ENCODE measurements at places on chromosomes 2 and 18.

DNA sequence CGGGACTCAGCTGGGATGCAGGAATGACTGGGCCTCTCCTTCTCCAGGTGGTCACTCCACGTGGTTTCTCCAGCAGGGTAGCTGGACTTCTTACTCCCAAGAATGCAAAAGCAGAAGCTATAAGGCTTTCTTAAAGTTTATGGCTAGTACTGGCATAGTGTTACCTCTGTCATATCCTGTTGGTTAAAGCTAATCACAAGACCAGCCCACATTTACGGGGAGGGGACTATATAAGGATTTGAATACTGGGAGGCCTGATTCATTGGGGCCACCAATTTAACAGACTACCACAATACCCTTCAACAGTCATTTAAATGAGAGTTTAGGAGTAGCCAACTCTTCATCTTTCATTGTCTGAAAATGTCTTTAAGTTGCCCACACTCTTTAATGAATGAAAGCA lies 94.4 kb upstream of the TSPYL6 start:
- DNase-seq = no peak

DNA sequence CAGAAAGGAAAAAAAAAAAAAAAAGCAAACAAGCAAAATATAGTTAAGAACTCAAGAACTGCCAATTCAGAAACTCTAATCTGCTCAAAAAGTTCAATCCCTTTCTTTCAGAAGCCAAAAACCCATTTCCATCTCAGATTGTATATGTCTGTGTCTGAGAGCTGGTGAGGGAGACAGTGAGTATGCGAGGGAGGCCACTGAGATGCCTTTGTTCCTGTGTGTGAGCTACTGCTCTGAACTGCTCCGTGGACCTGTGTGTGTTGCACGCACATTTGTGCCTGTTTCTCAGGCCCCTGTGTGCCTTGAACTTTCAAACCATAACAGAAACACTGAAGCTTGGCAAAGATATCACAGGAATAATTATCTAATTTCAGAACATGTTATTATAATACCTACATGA lies 2.5 kb upstream of the PKDCC start:
- DNase-seq = no peak

- DNase-seq = no peak
Measured at GRCh38 chr2:152441961-152442360, 107.0 kb downstream of the FMNL2 start.

DNA sequence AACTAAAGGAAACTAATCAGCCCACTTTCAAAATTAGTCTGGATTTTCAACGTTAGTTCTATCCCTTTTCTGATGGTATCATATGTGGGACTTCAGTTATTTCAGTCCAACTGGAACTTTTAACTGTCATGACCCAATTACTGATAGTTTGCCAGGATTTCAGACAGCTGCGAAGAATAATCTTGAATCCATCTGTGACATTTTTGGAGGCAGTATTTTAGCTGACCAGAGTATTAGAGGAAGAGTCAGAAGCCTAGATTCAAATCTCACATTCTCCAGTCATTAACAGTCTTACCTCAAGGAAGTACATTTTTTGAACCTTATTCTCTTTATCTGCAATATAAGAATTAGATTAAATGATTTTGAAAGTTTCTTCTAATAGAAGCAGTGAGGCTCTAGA lies 81.3 kb downstream of the PTRHD1 start:
- no peak for DNase-seq

GRCh38 chr2:237573721-237574415 lies 7.5 kb downstream of the PRLH start:
- no peak for DNase-seq

- no peak for DNase-seq
Measured at GRCh38 chr18:71168557-71169145, 879.8 kb downstream of the SOCS6 start.

GRCh38 chr2:169116327-169116726 lies 47.0 kb downstream of the DHRS9 start:
- DNase-seq = no peak

DNA sequence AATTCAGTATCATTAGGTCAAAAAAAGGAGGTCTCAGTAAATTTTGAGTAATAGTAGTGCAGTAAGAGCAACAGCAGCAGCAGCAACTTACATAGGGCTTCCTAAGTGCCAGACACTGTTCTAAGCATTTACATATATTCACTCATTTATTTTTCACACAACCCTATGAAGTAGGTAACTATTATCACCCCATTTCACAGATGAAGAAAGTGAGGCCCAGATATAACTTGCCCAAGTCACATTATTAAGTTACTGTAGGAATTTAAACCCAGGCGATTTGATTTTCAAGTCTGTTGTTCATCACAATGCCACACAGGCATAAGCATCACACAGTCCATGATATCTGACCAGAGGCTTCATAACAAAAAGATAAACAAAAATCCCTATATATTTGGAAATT lies 90.2 kb upstream of the DTNB start:
- no peak for DNase-seq

- DNase-seq = no peak
Measured at GRCh38 chr2:238947920-238948710, 100.2 kb downstream of the TWIST2 start.

DNA sequence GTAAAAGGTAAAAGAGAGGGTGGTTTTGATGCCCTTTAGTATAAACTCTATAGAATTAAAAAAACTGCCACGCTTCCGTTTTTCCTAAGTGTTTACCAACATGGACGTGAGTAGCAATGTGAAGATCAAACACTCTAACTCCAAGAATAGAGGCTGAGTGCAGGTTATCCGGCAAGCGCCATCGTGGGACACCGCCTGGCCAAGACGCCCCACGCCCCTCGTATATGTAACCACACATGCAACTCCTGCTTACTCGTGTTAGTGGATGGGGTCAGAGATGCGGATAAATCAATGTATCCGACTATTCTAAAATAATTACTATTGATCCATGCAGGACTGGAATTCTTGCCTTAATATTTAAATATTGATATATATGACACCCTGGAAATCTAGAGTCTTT lies 741.3 kb downstream of the GALR1 start:
- no peak for DNase-seq

- DNase-seq = no peak
Measured at GRCh38 chr18:35680139-35680551, 98.6 kb downstream of the GALNT1 start.

DNA sequence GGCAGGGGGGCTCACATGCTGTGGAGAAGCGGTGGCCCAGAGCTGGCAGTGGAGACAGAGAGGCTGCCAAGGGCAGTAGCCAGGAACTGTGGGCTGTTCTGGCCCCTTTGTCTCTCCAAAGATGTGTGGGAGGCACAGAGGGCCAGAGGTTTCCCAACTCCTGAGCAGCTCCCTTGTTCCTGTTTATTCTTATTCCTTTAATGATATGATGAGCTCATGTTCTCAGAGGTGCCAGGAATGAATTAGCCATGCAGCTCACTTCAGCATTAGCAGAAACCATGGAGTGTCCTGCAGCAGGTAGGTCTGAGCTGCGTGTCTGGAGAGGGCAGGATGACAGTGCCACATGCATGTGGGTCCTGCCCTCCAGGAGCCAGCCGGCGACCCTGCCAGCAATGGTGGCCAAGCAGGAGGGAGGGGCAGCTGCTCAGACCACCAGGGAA lies 77.9 kb upstream of the FZD7 start:
- DNase-seq = no peak

DNA sequence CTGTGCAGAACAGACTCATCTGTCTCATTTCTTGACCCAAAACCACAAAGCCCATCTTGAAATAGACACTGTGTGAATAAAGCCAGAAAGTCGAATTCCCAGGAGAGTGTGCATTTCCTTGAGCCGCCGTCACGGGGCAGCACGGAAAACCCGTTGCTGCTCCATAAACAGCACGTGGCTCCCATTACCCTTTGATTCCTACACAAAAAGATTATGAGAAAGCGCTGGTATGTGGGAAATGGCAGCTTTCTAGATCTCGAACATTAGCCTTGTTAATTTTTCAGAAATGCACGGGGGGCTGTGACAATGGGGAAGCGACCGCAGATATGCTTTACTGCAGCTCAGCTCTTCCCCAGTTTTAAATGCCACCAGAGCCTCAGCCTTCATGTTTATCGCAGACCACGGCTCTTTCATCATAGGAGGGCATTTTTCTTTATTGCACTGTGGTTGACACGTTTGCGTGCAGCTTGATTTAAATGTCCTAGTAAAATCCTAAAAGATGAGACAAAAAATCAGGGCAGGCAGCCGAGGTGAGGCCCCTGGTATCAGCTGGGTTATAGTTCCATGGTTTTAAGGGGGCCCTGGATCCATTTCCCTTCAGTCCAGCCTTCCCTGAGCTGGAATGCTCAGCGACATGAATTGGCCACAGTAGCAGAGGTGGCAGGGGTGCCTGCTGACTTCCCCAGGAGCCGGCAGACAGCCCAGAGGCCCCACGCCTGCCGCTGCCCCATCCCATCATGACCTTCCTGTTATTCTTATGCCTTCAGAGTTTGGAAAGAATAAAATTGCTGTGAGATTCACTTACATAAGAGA lies 249.3 kb downstream of the NDUFA10 start:
- no peak for DNase-seq

DNA sequence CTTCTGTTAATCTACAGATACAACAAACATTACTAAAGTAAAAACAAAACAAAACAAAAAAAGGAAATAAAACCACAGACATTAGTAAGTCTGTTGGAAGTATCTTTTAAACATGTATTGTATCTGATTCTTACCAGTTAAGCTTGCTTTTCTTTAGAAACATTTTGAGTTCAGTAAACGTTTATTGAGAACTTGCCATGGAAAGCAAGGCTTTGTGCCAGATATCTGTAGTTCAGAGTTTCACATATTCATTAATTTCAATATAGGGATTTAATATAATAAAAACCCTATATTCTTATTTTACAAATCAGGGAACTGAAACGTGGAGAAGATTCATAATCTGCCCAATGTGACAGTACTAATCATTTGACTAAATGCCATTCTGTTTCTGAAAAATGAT lies 1101.0 kb upstream of the GYPC start:
- no peak for DNase-seq

GRCh38 chr2:175461839-175462238 lies 280.3 kb upstream of the ATP5MC3 start:
- DNase-seq = no peak

- DNase-seq = no peak
Measured at GRCh38 chr2:27792759-27793158, 21.2 kb downstream of the MRPL33 start.
